ENCODE measurements at places on chromosomes 4 and X. TPM values are rescaled to one million over a fixed set of nuclear protein-coding genes. Genes with fewer than 3 reads are reported as not detected.

DNA sequence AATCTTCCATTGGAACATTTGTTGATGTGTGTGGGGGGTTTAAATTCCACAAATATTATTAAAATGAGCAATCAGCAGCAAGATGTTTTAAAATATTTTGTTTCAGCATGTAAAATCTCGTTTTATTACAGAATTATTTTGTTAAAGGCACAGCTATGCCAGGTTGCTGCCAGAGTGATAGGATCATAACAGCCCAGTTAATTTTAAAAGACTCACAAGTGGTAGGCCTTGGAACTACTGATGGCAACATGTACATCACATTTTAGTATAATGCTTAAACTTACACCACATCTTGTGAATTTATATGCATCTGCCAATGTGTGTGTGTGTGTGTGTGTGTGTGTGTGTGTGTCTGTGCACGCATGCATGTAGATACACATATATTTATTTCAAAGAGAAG, 97.8 kb upstream of the SPRY1 start:
- no peak overlapping the region for H3K4me3 ChIP-seq
- no peaks in the 10 kb centered on the region for H3K4me1 ChIP-seq
- DNase-seq: no peak
- peaks cover 10% of the 10 kb centered on the region for H3K36me3 ChIP-seq
- no peaks in the 10 kb centered on the region for H3K27me3 ChIP-seq
- no peak overlapping the region for H3K27ac ChIP-seq

- peak; percentile 64 for DNase-seq
- peaks cover 13% of the 10 kb centered on the region for H3K4me1 ChIP-seq
- H3K4me3 ChIP-seq: peak within 1 kb of the TSS; percentile 82
- no peaks in the 10 kb centered on the region for H3K36me3 ChIP-seq
- H3K27me3 ChIP-seq: peaks cover 4% of the 10 kb centered on the region
- H3K27ac ChIP-seq: peak within 1 kb of the TSS; percentile 17
These were observed at the start of gene AMOT for GRCh38 chrX:112840382-112841113. Gene AMOT (minus strand): TSS chrX:112840831. CDS start chrX:112823126, 17,705 bp downstream.

DNA sequence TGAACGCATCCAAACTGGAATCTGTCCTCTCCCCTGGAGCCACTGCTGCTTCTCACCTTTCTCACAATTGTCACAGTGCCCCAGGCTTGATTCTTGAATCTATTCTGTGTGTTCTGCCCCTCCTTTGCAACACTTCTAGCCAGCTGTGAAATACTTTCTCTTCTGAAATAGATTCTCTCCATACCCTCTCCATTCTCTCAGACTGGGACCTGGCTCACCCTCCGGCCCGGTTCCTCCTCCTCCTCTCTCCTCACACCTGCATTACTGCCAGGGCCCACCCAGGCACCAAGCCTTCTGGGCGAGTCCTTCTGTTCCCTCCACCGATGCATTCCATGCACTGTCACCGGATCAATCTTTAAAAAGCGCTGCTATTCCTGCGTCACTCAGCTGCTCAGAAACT, 336.1 kb downstream of the UNC5C start:
- H3K4me3 ChIP-seq: no peak overlapping the region
- H3K4me1 ChIP-seq: no peaks in the 10 kb centered on the region

DNA sequence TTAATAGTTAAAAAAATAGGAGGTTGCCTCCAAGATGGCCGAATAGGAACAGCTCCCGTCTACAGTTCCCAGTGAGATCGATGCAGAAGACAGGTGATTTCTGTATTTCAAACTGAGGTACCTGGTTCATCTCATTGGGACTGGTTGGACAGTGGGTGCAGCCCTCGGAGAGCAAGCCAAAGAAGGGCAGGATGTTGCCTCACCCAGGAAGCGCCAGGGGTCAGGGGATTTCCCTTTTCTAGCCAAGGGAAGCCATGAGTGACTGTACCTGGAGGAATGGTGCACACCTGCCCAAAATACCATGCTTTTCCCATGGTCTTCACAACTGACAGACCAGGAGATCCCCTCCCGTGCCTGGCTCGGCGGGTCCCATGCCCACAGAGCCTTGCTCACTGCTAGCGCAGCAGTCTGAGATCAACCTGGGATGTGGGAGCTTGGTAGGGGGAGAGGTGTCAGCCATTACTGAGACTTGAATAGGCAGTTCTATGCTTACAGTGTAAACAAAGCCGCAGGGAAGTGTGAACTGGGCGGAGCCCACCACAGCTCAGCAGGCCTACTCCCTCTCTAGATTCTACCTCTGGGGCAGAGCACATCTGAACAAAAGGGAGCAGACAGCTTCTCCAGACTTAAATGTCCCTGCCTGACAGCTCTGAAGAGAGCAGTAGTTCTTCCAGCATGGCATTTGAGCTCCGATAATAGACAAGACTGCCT, 47.5 kb downstream of the PPA2 start:
- H3K36me3 ChIP-seq: peaks cover 76% of the 10 kb centered on the region
- H3K27ac ChIP-seq: no peak overlapping the region
- no peak for DNase-seq

The NPY5R gene
- not detected for total RNA-seq

- H3K36me3 ChIP-seq: no peaks in the 10 kb centered on the region
- no peak for DNase-seq
- H3K27me3 ChIP-seq: peaks cover 25% of the 10 kb centered on the region
- no peak overlapping the region for H3K4me3 ChIP-seq
- H3K27ac ChIP-seq: no peak overlapping the region
- no peaks in the 10 kb centered on the region for H3K4me1 ChIP-seq
These were observed 6.2 kb upstream of the FHDC1 start for GRCh38 chr4:152929888-152930287.

The JCHAIN gene
- not detected for total RNA-seq

- H3K27ac ChIP-seq: no peak overlapping the region
- no peak for DNase-seq
- H3K27me3 ChIP-seq: no peaks in the 10 kb centered on the region
- no peaks in the 10 kb centered on the region for H3K36me3 ChIP-seq
- H3K4me1 ChIP-seq: no peaks in the 10 kb centered on the region
These were observed 3.6 kb downstream of the MAGEA11 start for GRCh38 chrX:149715468-149715867.

DNA sequence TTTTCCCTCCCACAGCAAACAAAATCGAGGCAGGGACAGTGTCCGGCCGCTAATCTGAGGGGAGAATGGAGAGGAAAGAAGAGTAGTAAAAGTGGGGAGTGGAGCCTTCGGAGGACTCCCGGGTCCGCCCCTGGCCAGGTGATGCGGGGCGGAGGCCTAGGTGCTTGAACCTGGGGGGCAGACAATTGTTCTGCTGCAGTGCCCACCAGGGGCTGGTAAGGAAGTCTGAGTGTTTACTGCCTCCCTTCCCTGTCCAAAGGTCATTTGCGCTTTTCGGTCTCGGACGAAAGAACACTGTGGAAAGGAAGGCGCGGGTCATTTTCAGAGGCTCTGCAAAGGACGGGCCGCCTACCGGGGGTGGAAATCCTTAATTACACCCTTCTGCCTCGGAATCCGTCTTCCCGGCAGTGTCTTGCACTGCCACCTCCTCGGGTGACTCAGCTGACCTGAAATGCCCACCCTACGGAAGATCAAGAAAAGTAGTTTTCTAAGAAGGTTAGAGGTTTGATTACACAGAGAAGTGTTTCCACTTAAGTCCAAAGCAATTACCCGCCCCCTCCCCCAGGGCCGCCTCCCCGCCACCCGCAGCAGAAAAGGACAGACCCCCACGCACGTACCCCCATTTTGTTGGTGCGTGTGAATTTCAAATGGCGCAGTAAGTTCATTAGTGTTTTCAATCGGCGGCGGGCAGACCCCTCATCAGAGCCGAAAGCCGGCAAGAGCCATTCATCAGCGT, 99.9 kb upstream of the TENM3 start:
- DNase-seq: peak; percentile 5
- peaks cover 59% of the 10 kb centered on the region for H3K27me3 ChIP-seq
- peak overlapping the region; percentile 55 for H3K4me3 ChIP-seq
- H3K36me3 ChIP-seq: peaks cover 2% of the 10 kb centered on the region
- no peak overlapping the region for H3K27ac ChIP-seq

GRCh38 chr4:93888768-93889167, 60.2 kb downstream of the ATOH1 start:
- H3K4me1 ChIP-seq: no peaks in the 10 kb centered on the region
- no peak overlapping the region for H3K4me3 ChIP-seq
- H3K27me3 ChIP-seq: no peaks in the 10 kb centered on the region
- no peak for DNase-seq
- no peaks in the 10 kb centered on the region for H3K36me3 ChIP-seq

- no peaks in the 10 kb centered on the region for H3K4me1 ChIP-seq
- no peak overlapping the region for H3K27ac ChIP-seq
- no peak for DNase-seq
- H3K36me3 ChIP-seq: no peaks in the 10 kb centered on the region
- no peak overlapping the region for H3K4me3 ChIP-seq
These were observed 3.3 kb downstream of the C4orf54 start for GRCh38 chr4:99654361-99654761.

DNA sequence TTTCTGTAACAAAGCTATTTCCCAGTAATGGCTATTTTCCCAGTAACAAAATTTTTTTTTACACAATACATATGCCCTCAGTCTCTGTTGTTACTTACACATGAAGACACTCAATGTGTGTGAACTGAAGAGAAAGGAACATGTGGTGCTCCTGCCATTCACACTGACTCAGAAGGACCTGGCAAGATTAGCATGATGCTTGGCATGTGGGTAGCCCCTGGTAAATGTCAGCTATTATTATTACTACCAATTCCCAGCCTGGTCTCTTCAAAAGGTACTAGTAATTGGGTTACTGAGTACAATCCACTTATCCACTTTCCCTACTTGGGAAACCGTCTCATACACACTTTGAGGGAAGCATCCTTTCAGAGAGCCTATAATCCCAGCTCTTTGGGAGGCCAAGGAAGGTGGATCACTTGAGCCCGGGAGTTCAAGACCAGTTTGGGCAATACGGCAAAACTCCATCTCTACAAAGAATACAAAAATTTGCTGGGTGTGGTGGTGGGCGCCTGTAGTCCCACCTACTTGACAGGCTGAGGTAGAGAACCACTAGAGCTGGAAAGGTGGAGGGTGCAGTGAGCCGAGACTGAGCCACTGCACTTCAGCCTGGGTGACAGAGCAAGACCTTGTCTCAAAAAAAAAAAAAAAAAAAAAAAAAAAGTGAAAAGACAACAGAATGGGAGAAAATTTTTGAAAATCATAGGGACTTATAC, 14.6 kb downstream of the RBBP7 start:
- peak; percentile 13 for DNase-seq
- H3K36me3 ChIP-seq: peaks cover 56% of the 10 kb centered on the region
- H3K4me1 ChIP-seq: peaks cover 65% of the 10 kb centered on the region
- peak overlapping the region; percentile 82 for H3K27ac ChIP-seq
- H3K27me3 ChIP-seq: no peaks in the 10 kb centered on the region
- no peak overlapping the region for H3K4me3 ChIP-seq

- H3K4me1 ChIP-seq: no peaks in the 10 kb centered on the region
- no peaks in the 10 kb centered on the region for H3K36me3 ChIP-seq
- H3K27me3 ChIP-seq: peaks cover 3% of the 10 kb centered on the region
- H3K27ac ChIP-seq: no peak overlapping the region
- no peak for DNase-seq
- H3K4me3 ChIP-seq: no peak overlapping the region
These were observed 138.3 kb upstream of the PDHA2 start for GRCh38 chr4:95701500-95702170.

The SLC10A6 gene
- not detected for total RNA-seq

DNA sequence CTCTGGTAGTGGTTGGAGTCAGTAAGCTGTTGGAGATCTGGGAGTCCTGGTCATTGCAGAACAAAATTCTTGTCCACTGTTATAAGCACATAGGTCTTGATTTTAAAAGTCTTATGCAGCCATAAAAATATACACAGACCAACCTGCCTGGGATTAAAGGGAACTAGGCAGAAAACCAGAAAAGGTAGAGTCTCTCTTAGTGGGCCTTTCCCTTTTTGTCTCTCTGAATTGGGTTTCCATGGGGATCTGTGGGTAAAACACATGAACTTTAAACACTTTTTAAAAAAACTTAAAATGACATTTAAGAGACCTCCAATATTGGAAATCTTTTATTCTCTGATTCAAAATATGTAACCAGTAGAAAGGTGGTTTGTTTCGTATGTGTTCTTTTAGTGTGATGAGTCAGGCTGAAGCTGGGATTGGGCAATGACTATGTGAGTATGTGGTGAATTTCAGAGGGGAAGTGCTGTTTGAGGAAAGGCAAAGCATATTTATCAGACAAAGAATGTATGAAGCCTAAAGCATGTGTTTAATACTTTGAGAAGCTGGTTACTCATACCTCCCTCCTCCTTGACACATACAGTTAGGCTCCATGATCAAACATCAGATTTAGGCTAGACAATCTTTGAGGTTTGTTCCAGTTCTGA, 29.6 kb downstream of the SLC16A2 start:
- no peaks in the 10 kb centered on the region for H3K36me3 ChIP-seq
- H3K4me1 ChIP-seq: peaks cover 28% of the 10 kb centered on the region
- DNase-seq: peak; percentile 41
- peak overlapping the region; percentile 65 for H3K27ac ChIP-seq

DNA sequence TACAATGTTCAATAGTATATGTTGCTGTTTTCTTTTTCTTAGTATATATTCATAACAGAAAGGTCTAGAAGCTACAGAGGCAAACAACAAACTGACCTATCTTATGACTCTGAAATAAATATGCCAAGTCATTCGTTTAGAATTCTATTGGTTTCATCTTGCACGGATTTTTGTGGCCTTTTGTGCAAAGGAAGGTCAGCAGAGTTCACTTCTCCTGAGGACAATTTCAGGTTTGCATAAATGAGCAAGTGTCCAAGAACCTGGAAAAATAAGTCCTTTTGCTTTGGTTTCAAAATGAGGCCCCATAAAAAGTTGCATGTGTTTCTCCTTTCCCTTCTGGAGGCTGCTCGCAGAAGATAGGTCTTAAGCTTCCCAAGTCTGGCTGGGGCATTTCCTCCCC, 156.9 kb downstream of the APBB2 start:
- no peaks in the 10 kb centered on the region for H3K4me1 ChIP-seq
- H3K4me3 ChIP-seq: no peak overlapping the region
- DNase-seq: no peak
- H3K27ac ChIP-seq: no peak overlapping the region

The CXCL3 gene
- not detected for total RNA-seq
